Esophagus mucosa (tissue), 1 donor: ENCODE measurements at places on chromosomes 6 and 20. TPM values are rescaled to one million over a fixed set of nuclear protein-coding genes. Genes with fewer than 3 reads are reported as not detected.

- no peak for ATAC-seq
These were observed 20.1 kb upstream of the REPS1 start for GRCh38 chr6:139008117-139008516.

DNA sequence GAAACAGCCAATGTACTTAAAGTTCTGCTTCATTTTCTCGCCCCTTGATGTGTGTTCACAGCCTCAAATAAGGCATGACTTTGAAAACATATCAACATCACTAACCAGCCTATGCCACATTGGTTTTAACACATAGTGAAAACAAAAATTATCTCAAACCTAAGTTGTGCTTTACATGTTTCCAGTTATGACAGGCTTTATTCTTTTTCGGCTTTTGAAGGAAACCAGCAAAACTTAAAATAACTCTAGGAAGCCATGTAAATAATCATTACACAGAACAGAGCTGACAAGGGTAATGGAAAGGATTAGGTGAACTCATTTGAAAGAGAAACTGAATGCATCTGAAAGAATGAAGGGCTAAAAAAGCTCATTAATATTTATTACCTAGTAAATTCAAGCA lies 42.1 kb downstream of the BMP5 start:
- ATAC-seq: no peak

GRCh38 chr6:73131706-73132105 lies 93.6 kb downstream of the KHDC1L start:
- ATAC-seq: no peak

DNA sequence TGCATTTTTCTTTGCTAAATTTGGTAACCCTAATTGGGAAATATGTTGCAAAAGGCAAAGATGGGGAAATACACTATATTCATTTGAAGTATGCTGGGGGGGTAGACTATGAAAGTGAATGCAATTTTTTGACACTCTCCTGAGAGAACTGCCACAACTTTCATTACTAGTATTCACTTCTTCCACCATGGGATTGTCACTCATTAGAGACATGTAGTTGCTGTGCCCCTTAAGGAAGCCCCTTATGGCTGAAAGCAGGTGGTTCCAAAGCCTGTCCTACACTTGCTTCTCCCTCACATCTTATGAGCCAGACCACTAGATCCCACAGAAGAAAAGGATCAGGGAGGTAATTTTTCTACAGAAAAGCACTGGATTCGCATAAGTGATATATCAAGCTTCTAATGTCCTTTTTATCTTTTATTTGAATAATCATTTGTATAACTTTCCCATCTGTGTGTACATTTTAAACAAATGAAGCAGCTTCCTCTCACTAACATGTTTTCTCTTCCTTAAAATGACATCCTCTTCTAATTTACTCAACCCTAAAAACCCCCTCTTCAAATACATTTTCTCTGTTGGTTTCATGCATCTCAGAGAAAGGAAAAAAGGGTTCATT lies 83.8 kb downstream of the GCLC start:
- no peak for ATAC-seq

GRCh38 chr6:38489951-38490350 lies 149.8 kb downstream of the BTBD9 start:
- no peak for ATAC-seq

SOBP gene
- total RNA-seq: 0.32 TPM

BPI gene
- total RNA-seq: not detected

TCF15 gene
- total RNA-seq: not detected

HDDC2 gene
- 64.3 TPM for total RNA-seq

GRCh38 chr6:39865011-39865888 lies 69.0 kb downstream of the MOCS1 start:
- peak; percentile 53 for ATAC-seq

DNA sequence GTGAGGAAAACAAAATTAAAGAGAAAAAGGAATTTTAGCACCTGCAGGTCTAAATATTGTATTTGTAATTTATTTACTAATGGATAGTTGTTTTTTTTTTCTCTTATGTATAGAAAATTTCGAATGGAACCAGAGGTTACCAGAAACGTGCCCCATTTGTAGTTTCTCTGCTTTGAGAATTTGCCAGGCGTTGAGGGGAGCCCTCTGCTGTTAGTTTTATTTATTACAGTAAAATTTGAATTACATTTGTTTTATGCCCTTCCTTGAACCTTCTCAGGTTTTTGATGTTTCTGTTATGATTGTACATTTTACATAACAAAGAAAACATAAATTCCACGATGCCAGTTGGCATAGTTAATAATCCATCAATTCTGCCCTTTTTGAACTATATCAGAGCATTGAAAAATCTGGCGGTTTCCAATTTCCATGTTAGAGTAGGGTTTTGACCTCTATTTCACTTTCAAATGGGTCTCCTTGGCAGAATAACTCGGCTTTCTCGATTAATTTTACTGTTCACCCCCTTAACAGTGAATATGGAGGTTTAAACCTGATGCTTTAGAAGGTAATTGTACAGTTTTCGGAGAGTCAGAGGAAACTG lies 35.1 kb upstream of the RFPL4B start:
- no peak for ATAC-seq

GRCh38 chr20:46305331-46305972 lies 2.8 kb downstream of the CDH22 start:
- ATAC-seq: no peak

TUBB2B gene
- 3.0 TPM for total RNA-seq

DNA sequence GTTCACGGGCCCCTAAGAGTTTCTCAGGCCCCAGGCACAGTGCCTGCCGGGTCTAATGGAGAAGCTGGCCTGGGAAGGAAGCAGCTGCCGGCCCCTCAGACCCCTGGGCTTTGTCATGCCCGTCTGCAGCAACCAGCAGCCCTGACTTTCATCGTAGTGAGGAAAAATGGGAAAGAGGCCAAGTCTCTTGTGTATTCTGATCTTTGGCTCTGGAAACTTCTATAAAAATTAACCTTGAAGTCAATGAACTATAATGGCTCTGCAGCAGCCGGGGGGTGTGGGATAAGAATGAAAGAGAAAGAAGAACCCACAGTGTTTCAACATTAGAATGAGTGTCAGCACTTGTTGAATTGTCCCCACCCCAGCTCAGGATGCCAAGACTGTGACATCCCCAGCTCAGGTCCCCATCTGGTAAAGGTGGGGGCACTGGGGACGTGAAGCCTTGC lies 12.9 kb downstream of the TGM2 start:
- ATAC-seq: peak; percentile 23

GRCh38 chr20:53921443-53921973 lies 148.9 kb downstream of the BCAS1 start:
- no peak for ATAC-seq

- ATAC-seq: no peak
These were observed 98.7 kb downstream of the PLEKHG1 start for GRCh38 chr6:150698391-150698790.

- no peak for ATAC-seq
These were observed 1.8 kb upstream of the ZNF184 start for GRCh38 chr6:27474672-27475071.

DNA sequence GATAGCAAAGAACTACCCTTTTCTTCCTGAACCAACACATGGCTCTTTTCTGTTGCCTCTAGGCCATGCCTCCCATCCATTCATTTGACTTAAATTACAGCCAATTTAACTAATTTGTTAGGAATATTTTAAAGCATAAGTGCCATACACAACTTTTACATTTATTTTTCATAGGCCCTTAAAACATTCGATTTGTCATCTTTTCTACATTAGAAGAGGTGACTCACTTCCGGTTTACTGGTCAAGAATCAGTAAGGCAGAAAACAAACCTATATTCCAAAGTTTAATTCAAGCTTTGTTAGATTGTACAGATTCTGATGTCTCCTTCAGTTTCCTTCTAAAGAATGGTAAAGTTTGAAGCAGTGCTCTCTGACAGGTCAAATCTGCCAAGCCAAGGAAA lies 344.3 kb downstream of the SAMD5 start:
- no peak for ATAC-seq

CCDC28A gene
- total RNA-seq: 10.1 TPM

DNA sequence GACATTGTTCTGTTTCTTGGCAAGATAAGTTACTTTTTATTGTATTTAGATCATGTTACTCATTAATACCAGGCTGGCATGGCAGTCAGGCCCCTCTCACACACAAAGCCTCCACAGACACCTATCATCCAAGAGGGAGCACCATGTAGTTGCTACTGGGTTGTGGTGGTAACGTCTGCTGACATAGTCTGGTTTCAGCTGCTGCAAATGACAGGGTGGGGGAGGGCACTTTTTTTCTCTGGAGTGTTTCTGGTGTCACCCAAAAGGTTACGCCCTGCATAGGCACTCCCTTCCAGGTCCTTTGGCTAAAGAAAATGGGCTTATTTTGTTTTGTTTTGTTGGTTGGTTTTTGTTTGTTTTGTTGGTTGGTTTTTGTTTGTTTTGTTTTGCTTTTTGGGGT lies 236.4 kb upstream of the RIMS1 start:
- no peak for ATAC-seq

GRCh38 chr6:110990840-110991576 lies 9.2 kb downstream of the RPF2 start:
- no peak for ATAC-seq

DNA sequence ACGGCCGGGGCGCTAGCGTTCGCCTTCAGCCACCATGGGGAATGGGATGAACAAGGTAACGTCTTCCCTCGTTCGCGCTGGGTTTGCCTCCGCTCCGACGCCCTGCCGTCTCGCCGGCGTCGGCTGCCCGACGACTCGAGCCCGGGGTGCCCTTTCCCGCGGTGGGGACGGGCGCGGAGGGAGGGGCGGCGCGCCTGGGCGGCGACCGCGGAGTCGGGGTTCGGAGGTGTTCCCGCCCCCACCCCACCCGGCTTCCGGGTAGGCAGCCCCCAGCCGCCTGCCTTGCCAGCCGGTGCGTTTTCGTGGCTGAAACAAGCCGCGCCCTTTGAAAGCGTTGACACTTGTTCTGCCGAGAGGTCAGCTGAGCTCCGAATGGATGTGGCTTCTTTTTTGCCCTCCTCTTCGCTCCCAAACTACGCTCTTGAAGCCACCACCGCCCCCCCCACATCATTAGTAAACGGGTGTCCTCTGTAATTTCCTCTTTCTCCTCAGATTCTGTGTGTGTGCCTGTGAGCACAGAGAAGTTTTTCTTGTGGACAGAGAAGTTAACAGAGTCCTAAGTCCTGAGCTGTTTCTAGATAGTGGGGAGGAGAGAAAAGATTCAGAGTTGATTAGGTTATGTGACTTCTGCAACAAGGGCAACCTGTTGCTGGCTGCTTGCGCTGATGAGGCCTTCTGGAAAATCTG lies 362 bp downstream of the DUSP22 start:
- ATAC-seq: peak; percentile 62

DNA sequence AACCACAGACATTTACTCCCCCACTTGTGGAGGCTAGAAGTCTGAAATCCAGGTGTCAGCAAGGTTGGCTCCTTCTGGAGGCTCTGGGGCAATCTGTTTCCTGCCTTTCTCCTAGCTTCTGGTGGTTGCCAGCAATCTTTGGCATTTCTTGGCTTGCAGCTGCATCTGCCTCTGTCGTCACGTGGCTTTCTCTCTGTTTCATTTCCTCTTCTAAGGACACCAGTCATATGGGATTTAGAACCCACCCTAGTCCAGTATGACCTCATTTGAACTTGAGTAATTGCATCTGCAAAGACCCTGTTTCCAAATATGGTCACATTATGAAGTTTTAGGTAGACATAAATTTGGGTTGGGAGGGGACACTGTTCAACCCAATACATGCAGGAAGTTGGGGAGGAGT lies 56.2 kb upstream of the EPB41L1 start:
- ATAC-seq: peak; percentile 6

UCKL1 gene
- 25.1 TPM for total RNA-seq

LST1 gene
- total RNA-seq: 2.4 TPM

GRCh38 chr6:150087336-150087735 lies 18.4 kb upstream of the ULBP3 start:
- peak; percentile 31 for ATAC-seq

PROCR gene
- 8.1 TPM for total RNA-seq

DNA sequence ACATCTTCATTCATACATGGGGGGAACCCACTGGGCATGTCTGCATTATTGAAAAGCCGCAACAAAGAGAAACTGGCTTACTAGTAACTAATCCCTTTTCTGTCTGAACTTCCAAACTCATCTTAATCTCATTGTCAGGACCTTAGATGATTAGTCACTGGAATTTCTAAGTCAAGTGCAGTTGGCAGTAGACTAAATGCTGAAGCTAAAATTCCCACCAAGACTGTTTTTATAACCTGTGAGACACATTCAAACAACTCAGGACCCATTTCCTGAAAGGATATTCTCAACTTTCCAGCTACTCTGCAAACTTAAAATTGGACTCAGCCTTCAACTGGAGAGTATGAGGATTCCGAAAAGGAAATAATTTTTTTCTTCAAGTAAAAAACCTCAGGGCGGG lies 94.8 kb upstream of the SCAF8 start:
- no peak for ATAC-seq

CEP57L1 gene
- 7.6 TPM for total RNA-seq

DNA sequence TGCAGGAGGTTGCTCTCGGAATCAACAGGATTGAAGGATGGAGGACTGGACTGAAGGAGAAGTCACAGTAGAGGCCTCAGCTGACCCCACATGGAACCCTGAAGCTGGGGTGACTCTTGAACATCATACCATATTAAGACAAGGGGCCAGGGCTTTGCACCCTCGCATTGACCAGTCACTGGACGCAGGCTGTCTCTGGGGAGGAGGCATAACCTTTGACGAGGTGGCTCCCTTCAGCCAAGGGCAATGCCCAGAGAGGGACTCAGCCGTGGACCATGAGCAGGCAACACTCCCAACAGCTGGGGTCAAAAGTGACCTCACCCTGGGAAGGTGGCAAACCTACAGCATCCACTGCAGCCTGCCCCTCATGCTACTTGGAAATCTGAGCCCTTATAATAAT lies 21.7 kb downstream of the PACSIN1 start:
- ATAC-seq: no peak

GRCh38 chr6:92126088-92126487 lies 1293.3 kb downstream of the EPHA7 start:
- ATAC-seq: no peak

DNA sequence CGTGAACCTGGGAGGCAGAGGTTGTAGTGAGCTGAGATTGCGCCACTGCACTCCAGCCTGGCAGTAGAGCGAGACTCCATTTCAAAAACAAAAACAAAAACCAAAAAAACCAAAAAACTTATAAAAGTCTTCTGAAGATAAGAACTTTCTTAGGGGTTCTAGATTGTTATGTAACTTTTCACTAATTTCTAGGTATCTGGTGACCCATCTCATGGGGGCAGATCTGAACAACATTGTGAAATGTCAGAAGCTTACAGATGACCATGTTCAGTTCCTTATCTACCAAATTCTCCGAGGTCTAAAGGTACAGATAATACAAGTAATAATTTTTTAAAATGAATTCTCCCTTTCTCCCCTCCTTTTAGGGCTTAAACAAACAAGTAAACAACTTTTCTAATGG lies 45.1 kb downstream of the MAPK14 start:
- no peak for ATAC-seq

DNA sequence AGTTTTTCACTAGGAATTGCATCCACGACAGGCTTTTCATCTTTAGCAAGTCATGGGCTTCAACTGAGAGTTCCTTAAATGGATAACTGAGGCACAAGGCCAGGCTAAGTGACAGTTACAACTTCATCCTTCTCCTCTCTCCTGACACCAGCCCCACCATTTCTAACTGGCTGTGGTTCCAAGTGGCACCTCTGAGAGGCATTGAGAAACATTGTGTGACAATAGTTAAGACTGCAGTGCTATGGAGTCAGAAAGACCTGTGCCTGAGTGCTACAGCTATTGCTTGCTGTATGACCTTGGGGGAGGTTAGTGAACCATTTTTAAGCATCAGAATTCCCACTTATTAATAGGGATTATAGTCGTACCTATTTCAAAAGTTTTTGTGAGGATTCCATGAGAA lies 26.2 kb upstream of the MLIP start:
- ATAC-seq: no peak

PDYN gene
- not detected for total RNA-seq

- no peak for ATAC-seq
These were observed 55.5 kb upstream of the CD93 start for GRCh38 chr20:23141450-23142161.

- ATAC-seq: no peak
These were observed 59.1 kb downstream of the MBOAT1 start for GRCh38 chr6:20153194-20153593.

CASP8AP2 gene
- total RNA-seq: 6.1 TPM
